ENCODE measurements at places on chromosomes 12 and 14.
A peak's percentile ranks its signal among the peaks of the same experiment; 100 is the strongest.

DNA sequence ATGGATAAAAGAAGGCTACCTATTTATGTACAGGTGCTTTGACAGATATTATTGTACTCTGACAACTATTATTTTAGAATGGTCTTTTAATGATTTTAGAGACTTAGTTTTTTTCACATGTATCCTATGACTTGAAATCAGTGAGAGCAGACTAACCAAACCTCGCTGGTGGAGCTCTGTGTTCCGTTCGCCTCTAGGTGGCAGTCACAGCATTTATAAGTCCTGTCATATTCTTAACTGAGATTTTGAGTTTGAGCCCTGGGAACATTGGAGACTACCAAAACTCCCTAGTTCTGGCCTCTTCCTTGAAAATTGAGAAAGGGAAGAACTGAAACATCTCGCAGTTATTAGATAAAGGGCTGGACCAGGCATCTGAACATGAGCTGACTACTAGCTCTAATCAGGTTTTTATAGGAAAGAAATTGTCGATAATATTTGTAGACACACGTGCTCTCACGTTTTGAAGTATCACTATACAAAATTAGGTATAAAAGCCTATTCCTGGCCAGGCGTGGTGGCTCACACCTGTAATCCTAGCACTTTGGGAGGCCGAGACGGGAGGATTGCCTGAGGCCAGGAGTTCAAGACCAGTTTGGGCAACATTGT, 48.3 kb downstream of the TTLL5 start:
- DNase-seq = peak; percentile 86

DNA sequence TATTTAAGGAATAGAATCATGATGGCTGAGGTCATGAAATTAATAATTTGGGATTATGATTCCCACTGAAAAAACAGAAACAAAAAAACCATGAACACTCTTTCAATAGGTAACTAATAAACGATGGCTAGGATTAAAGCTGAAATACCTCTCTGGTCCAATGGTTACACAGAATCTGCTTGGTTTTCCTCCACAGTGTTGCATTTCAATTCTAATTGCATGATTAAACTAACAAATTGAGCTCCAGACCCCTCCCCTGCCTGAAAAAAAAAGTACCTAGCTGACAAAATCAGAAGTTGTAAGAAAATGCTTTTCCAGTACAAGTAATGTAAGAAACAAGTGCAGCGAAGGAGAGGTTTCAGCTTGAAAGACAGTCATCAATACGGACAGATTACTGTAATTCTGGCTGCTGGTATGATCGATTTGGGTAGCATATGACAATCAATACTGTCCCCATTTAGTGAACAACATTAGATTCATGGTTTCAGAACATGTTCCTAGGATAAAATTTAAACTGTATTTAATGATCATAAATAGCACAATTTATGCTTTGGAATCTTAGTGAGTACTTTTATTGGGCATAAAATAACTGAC, 32.0 kb downstream of the INSM2 start:
- DNase-seq = no peak

DNA sequence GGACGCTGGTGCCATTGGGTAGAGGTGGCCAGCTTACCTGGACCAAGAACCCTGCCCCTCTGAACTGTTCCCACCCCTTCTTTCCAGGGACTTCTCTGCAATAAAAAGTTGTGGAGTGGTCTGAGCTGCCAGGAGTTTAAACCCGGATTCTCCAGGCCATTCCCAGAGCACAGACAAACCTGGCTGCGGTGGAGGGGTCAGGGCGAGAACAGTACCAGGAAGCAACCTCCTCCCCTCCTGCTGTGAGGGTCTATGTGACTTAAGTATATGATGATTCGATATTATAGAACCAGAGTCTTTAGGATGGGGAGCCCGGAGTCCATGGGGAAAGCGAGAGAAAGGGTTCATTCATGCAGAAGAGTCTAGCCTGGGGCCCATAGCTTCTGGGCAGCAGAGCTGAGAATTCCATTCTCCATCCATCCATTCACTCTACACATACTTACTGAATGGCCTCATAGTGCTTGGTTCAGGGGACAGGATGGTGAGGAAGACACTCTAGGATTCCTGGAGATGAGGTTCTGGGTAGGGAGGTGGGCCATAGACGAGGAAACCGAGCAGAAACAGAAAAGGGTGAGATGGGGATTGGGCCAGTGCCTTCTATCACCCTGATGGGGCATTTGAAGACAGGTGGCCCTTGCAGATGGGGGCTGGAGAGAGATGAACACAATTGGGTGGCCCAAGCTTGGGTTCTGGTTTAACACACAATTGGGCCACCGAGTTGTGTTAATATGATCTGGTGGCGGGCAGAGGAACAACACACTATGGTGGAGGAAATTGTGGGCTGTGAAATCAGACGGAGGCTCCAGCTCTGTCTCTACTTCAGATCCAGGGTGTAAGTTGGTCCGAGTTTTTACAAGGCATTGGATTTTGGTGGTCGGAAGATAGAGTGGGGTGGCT, 5.2 kb downstream of the KRT86 start:
- peak; percentile 35 for DNase-seq

GRCh38 chr12:51480978-51481377, 56.3 kb downstream of the SLC4A8 start:
- DNase-seq = no peak

DNA sequence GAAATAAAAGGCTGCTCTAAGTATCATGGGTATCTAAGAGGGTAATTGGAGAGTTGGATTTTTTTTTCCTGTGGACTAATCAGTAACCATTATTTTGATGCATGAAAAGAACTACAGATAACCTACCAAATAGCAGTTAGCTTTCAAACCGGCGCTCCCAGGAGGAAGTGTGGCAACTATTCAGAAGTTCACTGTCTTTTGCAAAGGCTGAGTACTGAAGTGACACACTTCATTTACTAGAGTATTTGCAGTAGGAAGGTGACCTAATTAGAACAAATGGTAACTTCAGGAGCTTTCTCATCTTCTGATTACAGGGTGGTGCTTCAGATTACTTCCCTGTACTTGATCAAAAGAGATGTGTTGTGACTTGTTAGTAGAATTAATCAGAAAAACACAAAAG, 87.7 kb downstream of the PELI2 start:
- no peak for DNase-seq

GRCh38 chr14:98858158-98858557, 413.8 kb downstream of the BCL11B start:
- DNase-seq = no peak

DNA sequence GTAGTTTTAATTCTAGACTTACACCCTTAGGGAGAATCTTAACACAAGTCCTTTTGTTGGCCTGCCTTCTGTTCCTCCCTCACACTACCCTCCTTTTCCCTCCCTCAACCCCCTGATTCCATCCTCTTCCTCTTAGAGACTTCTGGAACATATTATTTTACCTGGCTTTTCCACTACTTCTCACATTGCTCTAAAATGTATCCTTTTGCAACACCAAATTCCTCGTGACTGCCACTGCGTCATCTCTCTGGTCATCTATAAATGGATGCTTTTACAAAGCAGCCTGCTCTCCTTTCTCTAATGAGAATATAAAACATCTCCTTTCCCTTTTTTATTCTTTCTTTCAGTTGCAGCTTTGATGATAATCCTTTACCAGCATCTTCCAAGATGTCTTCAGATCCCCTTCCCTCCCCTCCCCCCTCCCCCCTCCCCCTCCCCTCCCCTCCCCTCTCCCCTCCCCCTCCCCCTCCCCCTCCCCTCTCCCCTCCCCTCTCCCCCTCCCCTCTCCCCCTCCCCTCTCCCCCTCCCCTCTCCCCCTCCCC, 93.6 kb downstream of the DIP2B start:
- DNase-seq = peak; percentile 40

GRCh38 chr14:96270565-96271420, 14.8 kb downstream of the BDKRB1 start:
- DNase-seq = no peak

DNA sequence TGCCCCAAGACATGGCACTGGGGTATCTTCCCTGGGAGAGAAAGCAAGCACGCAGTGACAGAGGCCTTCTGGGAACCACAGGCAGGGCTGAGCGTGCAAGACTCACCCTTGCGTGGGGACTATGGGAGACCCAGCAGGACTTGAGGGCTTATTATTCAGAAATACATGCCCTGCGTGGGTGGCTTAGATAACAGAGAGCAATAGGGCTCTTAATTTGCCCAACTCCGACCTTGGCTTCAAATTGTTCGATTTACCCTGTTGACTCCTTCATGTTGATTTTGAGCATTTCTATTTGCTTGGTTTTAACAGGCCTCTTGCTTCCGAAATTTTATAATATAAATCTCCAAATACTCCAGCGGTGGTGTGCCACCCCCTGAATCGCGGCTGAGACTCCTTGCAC, 5.1 kb upstream of the SERPINA1 start:
- DNase-seq = no peak

DNA sequence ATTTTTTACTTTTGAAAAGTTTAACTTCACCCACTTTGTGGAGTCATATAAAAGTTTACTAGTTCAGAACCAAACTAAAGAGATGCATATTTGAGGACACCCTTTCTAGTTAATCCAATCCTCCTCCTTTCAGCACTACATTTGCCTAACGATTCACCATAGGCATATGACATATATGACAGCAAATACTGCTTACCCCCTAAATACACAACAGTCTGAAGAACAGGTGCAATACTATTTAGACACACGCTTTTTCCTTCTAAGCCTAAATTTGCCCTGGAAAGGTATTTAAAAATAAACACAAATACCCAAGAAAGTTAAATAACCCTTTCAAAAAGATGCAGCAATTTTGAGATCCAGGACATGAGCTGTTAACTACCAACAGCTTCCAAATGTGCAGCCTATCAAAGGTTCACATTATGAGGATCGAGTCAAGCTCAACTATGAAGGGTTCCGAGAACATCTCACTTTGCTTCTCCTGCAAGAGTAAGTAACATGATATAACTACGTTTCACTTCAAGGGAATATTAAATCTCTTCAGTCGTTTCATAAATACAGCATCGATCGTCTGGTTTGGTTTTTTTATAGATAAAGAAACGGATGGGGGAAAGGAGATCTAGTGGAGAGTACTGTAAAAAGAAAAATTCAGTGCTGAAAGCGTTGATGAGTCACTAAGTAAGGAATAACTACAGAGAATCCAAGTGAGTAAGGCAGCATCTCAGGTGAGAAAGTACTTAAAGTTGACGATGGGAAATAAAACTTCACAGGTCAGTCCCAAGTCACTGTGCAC, 677 bp upstream of the AP4S1 start:
- no peak for DNase-seq
